ENCODE measurements at places on chromosomes 1 and 21.
A peak's percentile ranks its signal among the peaks of the same experiment; 100 is the strongest.

DNA sequence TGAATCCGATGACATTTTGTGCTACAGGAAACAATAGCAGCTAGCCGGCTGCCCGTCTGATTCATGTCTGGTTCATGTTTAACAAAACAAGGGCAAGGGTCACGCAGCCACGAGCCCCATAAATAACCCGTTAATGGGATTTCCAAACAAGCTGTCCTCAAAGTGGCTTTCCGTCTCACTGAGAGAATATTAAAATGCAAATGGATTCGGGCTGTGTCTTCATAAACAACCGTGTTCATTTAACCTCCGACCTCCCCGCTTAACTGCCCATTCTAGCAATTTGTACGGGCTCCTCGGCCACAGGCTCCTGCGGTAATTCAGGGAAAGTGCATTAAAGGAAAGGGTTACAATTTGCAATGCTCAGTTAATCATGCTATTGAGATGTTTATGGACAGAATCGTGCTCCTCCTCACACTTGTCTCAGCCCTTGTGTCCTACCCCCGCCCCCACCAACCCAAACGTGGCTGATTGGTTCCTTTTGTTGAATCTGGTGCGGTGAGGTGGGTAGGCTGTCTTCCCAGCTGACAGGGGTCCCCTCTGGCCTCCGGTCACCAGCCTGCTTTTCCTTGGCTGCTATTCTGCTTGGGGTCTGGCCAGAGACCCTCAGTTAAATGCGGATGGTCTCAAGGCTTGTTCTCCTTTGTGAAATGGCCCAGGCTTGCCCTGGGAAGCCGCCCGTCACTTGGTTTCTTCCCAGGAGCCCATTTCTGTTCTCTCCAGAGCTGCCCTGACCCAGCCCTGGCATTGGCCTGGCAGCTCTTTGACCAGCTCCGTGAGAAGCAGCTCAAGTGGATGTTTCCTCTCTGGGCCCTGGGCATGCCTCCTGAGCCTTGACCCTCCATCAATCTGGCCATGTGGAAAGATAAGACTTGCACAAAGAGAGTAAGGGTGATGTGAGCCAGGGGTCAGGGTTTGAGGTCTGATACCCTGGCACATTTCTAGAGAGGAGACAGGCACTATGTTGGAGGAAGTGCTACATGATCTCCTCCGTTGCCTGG lies 200.7 kb upstream of the POU3F1 start:
- no peak for DNase-seq

DNA sequence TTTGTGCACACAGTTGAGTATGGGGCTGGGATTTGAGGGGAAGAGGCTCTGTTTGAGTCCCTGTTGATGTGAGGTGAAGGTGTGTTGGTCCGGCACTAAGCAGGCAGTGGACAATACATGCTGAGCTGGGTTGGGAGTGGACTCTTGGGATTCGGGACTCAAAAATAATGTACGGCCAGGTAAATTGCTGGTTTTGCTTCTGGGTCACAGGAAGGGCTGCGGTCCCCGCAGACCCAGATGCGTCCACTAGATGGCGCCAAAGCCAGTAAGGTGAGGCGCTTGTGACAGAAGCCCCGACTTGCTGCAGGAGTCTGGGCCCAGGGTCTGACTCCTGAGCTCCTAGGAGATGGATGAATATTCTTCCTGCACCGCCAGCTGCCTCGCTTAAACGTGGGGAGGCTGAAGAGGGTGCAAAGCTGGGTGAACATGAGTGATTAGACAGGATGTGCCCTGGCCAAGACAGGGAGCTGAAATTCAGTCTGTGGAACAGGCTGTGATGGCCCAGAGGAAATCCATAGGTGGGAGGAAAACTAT lies 61.4 kb downstream of the ACBD3 start:
- peak; percentile 91 for DNase-seq

GRCh38 chr1:236247286-236247685 lies 34.5 kb downstream of the ERO1B start:
- no peak for DNase-seq

GRCh38 chr1:93979718-93980319 lies 70.6 kb upstream of the GCLM start:
- peak; percentile 67 for DNase-seq

GRCh38 chr1:20487236-20487590 lies 1.2 kb upstream of the CAMK2N1 start:
- DNase-seq: no peak

- no peak for DNase-seq
Measured at GRCh38 chr1:164051782-164052181, 507.2 kb upstream of the PBX1 start.

GRCh38 chr1:22665752-22666151 lies 12.7 kb downstream of the C1QB start:
- DNase-seq: peak; percentile 43

DNA sequence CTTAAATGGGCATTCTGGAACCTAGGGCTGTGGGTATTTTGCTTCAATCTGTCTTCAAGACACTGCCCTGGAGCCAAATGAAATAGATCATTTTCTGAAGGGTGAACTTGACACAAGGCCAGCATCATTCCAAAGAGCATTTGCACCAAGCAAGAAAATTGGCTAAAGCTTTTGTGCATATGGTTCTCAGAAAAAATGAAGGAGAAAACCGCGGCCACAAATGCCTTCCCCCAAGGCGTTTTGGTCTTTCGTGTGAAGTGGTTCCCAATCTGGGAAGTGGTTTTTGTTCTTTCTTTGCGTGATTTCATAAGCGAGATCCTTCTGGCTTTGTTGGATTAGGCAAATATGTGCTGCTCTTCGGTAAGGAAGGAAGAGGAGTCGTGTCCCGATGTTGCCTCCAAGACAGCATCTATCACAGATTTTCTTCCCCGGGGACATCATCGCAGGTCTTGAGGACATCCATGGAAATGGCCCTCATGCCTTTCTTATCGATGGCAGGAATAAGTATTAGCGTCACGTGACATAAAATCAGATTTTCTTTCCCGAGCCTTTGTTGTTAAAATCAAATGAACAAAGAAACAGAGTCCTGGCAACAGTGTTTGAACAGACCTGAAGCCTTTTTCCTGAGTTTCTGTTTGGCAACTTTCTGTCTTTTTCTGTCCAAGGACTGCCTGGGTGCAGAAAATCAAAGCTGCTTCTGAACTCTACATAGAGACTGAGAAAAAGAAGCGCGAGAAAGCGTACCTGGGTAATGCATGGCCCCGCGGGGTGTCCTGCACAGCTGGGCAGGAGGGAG lies 31.0 kb downstream of the ATP5PO start:
- DNase-seq: peak; percentile 84

GRCh38 chr21:33642896-33643657 lies 776 bp downstream of the ITSN1 start:
- peak; percentile 63 for DNase-seq

DNA sequence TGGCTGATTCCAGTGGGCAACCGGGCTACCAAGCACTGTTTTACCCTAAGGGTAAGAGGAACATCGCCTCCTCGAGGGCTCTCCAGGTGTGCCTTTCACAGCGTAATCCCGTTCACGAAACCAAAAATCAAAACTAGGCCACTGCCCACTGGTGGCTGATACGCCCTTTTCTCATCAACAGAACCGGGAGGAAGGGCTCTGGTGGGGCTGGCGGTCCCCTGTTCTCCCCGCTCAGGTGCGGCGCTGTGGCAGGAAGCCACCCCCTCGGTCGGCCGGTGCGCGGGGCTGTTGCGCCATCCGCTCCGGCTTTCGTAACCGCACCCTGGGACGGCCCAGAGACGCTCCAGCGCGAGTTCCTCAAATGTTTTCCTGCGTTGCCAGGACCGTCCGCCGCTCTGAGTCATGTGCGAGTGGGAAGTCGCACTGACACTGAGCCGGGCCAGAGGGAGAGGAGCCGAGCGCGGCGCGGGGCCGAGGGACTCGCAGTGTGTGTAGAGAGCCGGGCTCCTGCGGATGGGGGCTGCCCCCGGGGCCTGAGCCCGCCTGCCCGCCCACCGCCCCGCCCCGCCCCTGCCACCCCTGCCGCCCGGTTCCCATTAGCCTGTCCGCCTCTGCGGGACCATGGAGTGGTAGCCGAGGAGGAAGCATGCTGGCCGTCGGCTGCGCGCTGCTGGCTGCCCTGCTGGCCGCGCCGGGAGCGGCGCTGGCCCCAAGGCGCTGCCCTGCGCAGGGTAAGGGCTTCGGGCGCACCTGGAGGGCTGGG lies at the start of gene IL6R:
Gene IL6R (plus strand): TSS at position 360 of the 763 bp plus-strand sequence. CDS start 287 bp downstream, at position 647.
- DNase-seq: peak; percentile 97

- DNase-seq: no peak
Measured at GRCh38 chr1:211811848-211812247, 18.7 kb downstream of the LPGAT1 start.

GRCh38 chr1:165698761-165699052 lies 345 bp upstream of the ALDH9A1 start:
- no peak for DNase-seq

DNA sequence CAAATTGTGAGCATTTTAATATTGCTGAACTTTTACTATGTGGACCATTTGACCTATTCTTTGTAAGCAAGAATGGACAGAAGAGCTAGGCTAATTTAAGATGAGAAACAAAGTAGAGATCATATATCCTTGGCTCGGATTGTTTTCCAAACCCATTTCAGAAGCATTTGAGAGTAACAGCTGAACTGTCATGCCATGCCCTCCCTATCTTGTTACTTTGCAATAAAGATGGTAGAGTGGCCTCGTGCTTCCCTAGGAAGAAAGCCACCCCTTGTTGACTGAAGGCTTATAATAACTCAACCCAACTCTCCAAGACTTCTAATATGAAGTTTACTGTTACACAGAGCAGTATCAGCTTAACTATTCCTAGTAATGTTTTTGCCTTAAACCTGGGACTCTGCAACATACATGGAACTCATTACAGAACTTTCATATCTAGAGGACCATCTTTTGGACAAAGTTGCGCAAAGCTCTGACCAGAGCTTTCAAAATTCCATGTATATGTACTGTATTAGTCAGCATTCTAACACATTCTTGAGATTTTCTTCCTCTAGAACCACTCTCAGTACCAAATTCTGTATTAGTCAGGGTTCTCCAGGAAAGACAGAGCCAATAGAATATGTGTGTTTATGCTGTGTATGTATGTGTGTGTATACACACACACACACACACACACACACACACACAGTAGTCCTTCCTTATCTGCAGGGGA lies 68.7 kb downstream of the ADAMTS1 start:
- peak; percentile 85 for DNase-seq

DNA sequence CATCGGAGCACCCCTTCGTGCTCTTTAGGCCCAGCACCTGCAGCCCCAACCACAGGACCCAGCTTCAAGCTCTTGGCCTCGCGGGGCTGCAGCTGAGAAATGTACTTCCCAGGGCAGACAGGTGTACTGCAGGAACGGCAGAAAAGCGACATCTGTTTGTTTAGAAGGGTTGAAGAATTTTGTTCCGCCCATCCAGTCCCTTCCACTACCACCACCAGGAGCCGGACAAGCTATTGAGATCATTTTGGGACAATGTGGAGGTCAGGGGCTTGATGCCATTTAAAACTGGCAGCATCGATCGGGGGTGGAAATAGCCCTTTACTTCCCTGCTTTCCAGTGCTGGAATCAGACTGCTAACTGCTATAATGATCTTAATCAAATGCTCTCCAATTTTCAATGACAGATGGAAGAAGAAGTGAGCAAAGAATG lies 1.7 kb downstream of the SERTAD4 start:
- DNase-seq: no peak

GRCh38 chr1:33099290-33100118 lies 18.6 kb downstream of the AZIN2 start:
- peak; percentile 98 for DNase-seq

DNA sequence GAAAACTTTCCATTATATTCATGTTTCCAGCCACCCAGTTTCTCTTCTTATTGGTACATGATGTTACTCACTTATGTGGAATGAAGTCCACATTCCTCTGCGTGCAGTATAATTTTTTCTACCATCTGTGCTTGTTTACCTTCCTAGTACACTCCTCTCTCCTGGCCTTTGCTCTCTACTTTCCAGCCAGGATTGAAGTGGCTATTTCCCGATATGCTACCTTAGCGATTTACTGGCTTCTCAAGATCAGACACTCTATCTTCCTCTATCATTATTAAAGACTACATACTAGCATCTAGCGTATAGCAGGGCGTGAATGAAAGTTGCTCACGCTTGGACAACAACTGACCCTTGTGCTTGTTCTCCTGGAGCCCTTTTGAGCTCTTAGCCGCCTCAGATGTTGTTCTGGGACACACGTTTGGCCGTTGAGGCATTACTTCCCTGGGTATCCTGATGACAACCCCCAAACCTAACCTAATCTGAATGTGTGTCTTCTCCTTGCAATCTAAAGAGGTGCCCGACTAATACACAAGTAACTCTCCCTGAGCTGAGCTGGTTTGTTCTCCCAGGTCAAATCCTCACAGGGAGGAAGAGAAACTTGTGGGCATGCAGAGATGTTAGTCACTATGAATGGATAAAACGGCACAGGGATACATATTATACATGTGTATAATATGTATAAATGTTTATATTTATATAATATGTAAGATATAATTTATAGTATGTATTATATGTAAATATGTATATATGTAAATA lies 13.4 kb upstream of the MTARC2 start:
- DNase-seq: peak; percentile 72

GRCh38 chr1:192604979-192605620 lies 29.5 kb downstream of the RGS1 start:
- no peak for DNase-seq

DNA sequence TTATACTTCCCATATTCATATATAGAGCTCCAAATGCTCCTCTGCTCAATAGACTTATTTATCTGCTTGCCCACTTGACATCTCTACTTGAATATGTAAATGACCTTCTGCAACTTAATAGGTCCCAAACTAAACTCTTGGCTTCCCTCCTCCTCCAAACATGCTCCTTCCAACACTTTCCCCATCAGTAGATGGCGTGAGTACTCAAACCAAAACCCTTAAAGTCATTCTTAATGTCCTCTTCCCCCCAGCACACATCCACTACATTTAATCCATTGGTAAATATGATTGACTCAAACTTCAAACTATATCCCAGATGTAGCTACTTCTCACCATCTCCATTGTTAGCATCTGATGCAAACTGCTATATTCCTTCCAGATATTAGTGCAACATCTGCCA lies 48.5 kb upstream of the PBX1 start:
- peak; percentile 7 for DNase-seq

DNA sequence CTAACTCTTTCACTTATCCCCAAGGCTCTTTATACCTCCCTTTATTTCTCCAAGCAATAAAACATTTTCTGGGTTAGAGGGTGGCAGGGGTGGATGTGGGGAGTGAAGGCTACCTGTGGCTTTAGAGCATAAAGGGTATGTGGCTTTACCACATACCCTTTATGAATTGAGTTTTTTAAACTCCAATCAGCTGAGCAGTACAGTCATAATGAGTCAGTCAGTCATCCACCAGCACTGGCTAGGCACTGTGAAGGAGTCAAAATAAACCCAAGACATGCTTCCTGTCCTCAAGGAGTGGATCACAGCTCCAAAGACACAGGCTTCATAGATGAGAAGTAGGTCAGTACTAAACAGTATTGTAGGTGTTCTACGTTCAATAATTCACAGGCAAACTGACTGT lies 2.6 kb upstream of the TDRD10 start:
- DNase-seq: no peak

DNA sequence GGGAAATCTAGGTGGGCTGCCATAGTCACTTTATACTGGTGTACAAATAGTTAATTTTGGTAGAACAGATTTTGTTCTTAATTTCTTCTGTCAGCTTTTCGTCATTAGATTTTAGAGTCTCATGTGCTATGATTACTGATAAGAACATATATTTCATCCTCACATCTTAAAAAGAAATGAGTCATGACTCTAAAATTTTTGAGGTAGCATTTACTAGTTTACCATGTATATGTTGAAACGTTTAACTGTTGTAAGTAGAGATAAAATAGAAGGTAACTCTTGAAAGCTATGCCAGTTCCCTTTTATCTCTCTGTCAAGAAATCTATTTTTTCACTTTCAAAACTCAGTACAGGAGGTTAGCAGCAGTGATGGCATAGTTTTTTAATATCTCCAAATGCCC lies 53.4 kb downstream of the KLHL20 start:
- DNase-seq: no peak
